ENCODE measurements at places on chromosomes 11 and 22. TPM values are rescaled to one million over a fixed set of nuclear protein-coding genes. Genes with fewer than 3 reads are reported as not detected.

- H3K27ac ChIP-seq, result no peak overlapping the region
- H3K27me3 ChIP-seq, result no peaks in the 10 kb centered on the region
- no peaks in the 10 kb centered on the region for H3K4me1 ChIP-seq
- DNase-seq, result no peak
Observed at GRCh38 chr11:132803436-132803835, 728.9 kb downstream of the OPCML start.

TMEM45B gene
- not detected for total RNA-seq

- H3K36me3 ChIP-seq, result no peaks in the 10 kb centered on the region
- H3K27me3 ChIP-seq, result no peaks in the 10 kb centered on the region
- H3K27ac ChIP-seq, result peak overlapping the region; percentile 73
- H3K4me1 ChIP-seq, result no peaks in the 10 kb centered on the region
Observed at GRCh38 chr11:72642043-72642883, 32.0 kb downstream of the PDE2A start.

GRCh38 chr11:131609337-131609736 lies 238.9 kb downstream of the NTM start:
- no peak overlapping the region for H3K27ac ChIP-seq
- H3K4me1 ChIP-seq, result no peaks in the 10 kb centered on the region
- no peak overlapping the region for H3K4me3 ChIP-seq
- no peaks in the 10 kb centered on the region for H3K27me3 ChIP-seq
- DNase-seq, result no peak

- DNase-seq, result no peak
- no peaks in the 10 kb centered on the region for H3K27me3 ChIP-seq
- H3K36me3 ChIP-seq, result no peaks in the 10 kb centered on the region
- no peak overlapping the region for H3K4me3 ChIP-seq
- no peak overlapping the region for H3K27ac ChIP-seq
Observed at GRCh38 chr11:10762185-10762584, 11.1 kb downstream of the CTR9 start.

DNA sequence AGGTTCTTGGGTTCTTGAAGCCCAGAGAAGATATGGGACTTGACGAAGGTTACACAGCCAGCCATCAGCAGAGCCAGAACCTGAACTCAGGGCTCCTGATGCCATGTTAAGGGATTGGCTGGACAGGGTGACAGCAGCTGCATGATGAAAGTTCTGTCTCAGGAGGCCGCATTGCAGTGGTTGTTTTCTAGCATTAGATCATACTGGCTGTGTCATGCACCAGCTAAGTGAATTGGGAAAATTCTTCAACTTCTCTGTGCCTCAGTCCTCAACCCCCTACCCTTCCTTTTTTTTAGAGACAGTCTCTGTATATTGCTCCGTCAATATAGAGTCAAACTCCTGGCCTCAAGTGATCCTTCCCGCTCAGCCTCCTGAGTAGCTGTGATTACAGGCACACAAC lies 5.4 kb upstream of the LTBP3 start:
- H3K27me3 ChIP-seq, result no peaks in the 10 kb centered on the region
- no peak for DNase-seq
- no peak overlapping the region for H3K27ac ChIP-seq
- H3K4me3 ChIP-seq, result no peak overlapping the region
- H3K4me1 ChIP-seq, result peaks cover 11% of the 10 kb centered on the region

DNA sequence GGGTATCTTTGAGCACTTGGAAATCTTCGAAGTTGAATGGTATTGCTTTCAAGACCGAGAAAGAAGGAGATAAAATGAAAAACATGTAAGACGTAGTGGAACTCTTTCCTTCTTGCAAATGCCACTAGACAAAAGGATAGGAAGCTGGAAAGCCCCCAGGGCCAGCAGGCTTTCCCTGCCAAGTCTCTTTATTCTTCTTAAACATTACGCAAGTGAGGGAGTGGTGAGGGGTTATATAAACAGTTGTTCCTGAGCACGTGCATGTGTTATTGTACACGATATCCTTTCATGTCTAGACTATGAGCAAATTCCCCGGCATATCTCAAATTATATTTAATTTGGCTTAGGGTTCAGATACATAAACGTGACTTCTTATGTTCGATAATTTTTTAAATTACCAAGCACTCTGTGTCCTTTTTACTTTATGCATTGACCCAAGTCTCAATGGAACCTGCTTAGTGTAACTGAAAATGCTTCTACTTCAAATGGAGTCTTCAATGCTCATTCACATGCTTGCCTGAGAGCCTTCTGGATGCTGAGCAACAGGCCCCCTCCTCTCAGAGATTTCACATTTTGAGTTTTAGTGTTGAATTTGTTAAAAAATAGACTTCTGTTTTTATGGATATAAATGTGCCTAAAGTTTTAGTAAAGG lies 59.0 kb downstream of the PPP2R1B start:
- no peaks in the 10 kb centered on the region for H3K27me3 ChIP-seq
- no peaks in the 10 kb centered on the region for H3K4me1 ChIP-seq
- DNase-seq, result no peak
- no peak overlapping the region for H3K4me3 ChIP-seq
- no peak overlapping the region for H3K27ac ChIP-seq

DNA sequence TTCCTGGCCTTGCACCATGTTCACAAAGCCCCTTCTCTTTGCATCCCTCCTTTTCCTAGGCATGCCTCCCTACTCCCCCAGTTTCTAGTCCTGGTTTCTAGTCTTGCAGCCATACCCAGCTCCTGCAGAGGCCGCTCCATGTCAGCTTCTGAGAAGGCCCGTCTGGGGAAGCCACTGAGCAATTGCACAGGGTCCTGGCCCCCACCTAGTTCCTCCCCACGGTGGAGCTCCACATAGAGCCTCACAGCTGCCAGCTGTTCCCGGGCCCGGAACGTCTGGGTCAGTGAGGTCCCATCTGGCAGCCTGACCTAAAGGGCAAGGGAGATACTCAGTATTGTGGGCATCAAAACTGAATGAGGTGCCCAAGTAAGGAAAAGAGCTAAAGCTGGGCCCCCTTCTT lies 2.2 kb downstream of the UBXN1 start:
- no peaks in the 10 kb centered on the region for H3K36me3 ChIP-seq
- H3K27me3 ChIP-seq, result no peaks in the 10 kb centered on the region
- H3K27ac ChIP-seq, result no peak overlapping the region
- no peak overlapping the region for H3K4me3 ChIP-seq
- no peaks in the 10 kb centered on the region for H3K4me1 ChIP-seq

MED15 gene
- total RNA-seq, result 16.5 TPM

DNA sequence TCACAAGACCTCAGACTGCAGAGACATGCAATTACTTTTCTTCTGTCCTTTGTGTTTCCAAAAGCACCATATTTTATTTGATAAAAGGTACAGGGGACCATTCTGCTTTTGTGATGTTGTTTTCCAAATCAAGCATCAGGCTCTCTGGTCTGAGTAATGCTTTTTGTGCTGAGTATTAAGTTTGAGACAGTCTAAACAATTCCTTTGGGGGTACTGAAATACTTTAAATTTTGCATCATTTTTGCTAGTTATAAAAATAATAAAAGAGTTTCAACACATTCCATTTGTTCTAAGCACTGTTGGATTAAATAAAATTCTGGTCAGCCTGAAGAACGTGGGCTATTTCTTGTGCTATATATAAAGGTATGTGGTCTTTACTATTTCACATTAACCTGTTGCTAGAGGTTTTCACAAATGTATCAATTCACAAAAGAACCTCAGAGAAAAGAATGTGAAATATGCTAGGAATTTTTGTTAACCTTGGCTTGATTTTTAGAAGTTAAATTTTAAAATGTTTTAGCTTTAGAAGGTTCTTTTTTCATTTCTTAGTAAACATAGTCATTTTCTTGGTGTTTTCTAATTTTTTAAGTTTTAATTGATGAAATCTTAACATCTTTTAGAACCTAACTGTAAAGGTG lies 61.6 kb downstream of the C22orf31 start:
- no peaks in the 10 kb centered on the region for H3K4me1 ChIP-seq
- H3K36me3 ChIP-seq, result no peaks in the 10 kb centered on the region
- no peak for DNase-seq
- H3K27me3 ChIP-seq, result no peaks in the 10 kb centered on the region
- no peak overlapping the region for H3K27ac ChIP-seq

C22orf31 gene
- not detected for total RNA-seq

LIF gene
- total RNA-seq, result 1.5 TPM

GRCh38 chr11:117930668-117931330 lies 1.6 kb upstream of the TMPRSS13 start:
- H3K27me3 ChIP-seq, result no peaks in the 10 kb centered on the region
- H3K36me3 ChIP-seq, result no peaks in the 10 kb centered on the region
- H3K4me1 ChIP-seq, result no peaks in the 10 kb centered on the region
- H3K4me3 ChIP-seq, result no peak overlapping the region

CARD10 gene
- 8.8 TPM for total RNA-seq

DNA sequence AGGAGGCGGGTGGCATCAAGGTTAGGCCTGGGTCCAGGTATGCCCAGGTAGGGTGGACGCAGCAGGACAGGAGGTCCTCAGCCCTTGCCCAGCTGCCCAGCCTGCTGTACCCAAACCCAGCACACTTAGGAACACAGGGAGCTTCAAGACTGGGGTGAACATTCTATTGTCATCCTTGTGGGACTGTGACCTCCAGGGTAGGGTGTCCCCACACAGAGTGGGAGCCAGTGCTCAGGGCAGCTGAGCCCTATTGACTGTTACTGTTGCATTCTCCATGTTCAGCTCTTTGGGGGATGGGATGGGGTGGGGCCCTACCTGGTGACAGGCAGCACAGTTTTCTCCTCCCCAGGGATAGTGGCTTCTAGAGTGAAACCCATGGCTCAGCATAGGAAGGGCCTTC lies 106.0 kb downstream of the BCR start:
- no peak overlapping the region for H3K27ac ChIP-seq
- no peaks in the 10 kb centered on the region for H3K4me1 ChIP-seq
- H3K36me3 ChIP-seq, result no peaks in the 10 kb centered on the region
- H3K4me3 ChIP-seq, result no peak overlapping the region
- DNase-seq, result no peak
- no peaks in the 10 kb centered on the region for H3K27me3 ChIP-seq
